ENCODE measurements at places on chromosomes 7 and 10. TPM values are rescaled to one million over a fixed set of nuclear protein-coding genes. Genes with fewer than 3 reads are reported as not detected.

- H3K4me1 ChIP-seq: no peaks in the 10 kb centered on the region
- no peak overlapping the region for H3K27ac ChIP-seq
- no peaks in the 10 kb centered on the region for H3K27me3 ChIP-seq
- no peak for DNase-seq
- H3K4me3 ChIP-seq: no peak overlapping the region
- H3K36me3 ChIP-seq: no peaks in the 10 kb centered on the region
Measured at GRCh38 chr10:55630491-55631056, 730.5 kb downstream of the ZWINT start.

DNA sequence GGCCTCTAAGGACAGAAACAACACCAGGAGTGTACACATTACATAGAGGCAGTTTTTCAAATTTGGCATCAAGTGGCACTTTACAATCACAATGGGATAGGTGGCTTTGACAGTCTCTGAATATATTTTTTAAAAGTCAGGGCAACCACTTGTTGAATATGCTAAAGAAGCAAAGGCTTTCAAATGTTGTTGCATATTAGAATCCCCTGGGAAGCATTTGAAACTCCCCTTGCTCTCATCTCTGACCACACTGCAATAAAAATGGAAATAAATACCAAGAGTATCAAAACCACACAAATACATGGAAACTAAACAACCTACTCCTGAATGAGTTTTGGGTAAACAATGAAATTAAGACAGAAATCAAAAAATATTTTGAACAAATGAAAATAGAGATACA is 106.5 kb upstream of the RAB11FIP2 start:
- H3K36me3 ChIP-seq: no peaks in the 10 kb centered on the region
- no peak overlapping the region for H3K4me3 ChIP-seq
- no peaks in the 10 kb centered on the region for H3K4me1 ChIP-seq
- no peak for DNase-seq
- no peaks in the 10 kb centered on the region for H3K27me3 ChIP-seq

DNA sequence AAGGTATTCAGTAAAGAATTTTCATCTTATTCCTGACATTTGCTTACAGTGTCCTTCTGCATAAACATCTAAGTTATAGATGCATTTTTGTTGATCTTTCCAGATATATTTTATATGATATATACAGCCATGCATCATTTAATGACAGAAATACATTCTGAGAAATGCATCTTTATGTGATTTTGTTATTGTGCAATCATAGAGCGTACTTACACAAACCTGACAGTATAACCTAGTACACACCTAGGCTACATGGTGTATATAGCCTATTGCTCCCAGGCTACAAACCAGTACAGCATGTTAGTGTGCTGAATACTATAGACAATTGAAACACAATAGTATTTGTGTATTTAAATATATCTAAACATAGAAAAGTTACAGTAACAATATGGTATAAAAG is 642.0 kb downstream of the XPNPEP1 start:
- no peak overlapping the region for H3K27ac ChIP-seq
- no peak overlapping the region for H3K4me3 ChIP-seq
- H3K4me1 ChIP-seq: no peaks in the 10 kb centered on the region

- H3K36me3 ChIP-seq: no peaks in the 10 kb centered on the region
- no peak for DNase-seq
- no peaks in the 10 kb centered on the region for H3K27me3 ChIP-seq
Measured at GRCh38 chr10:114350751-114351150, 53.6 kb downstream of the AFAP1L2 start.

The IFIT1B gene
- not detected for total RNA-seq
